ENCODE measurements at places on chromosomes 3 and 15.

- DNase-seq: no peak
These were observed 12.8 kb downstream of the CSNK1G1 start for GRCh38 chr15:64343222-64343621.

- DNase-seq: no peak
These were observed 44.3 kb downstream of the MYO5C start for GRCh38 chr15:52251144-52251860.

GRCh38 chr15:60626051-60626450, 147.1 kb upstream of the ICE2 start:
- no peak for DNase-seq

- no peak for DNase-seq
These were observed 225.1 kb downstream of the SNRPN start for GRCh38 chr15:25179673-25180511.

DNA sequence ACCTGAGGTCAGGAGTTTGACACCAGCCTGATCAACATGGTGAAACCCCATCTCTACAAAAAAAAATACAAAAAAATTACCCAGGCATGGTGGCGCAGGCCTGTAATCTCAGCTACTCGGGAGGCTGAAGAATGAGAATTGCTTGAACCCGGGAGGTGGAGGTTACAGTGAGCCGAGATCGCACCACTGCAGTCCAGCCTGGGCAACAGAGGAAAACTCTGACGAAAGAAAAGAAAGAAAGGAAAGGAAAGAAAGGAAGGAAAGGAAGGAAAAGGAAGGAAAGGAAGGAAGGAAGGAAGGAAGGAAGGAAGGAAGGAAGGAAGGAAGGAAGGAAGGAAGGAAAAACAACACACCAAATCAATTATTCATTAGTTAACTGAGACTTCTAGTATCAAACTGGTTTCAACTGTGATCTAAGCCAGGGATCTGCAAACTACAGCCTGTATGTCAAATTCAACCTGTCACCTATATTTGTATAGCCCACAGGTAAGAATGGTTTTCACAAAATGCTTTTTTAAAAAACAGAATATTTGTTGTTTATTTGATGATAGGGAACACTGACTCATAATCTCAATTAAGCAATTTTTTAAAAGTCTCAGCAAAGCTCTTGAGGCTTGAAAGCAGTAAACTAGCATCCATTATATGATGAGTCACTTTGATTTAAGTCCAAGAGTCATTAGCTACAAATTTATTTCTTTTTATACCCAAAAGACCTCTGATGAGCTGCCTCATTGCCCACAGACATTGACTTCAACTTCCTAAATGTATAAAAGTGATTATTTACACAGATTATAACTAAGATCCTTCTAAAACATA, 127.6 kb downstream of the TBL1XR1 start:
- DNase-seq: peak; percentile 5

- DNase-seq: no peak
These were observed 1.5 kb downstream of the CORO2B start for GRCh38 chr15:68580026-68580882.

- DNase-seq: no peak
These were observed 4.5 kb downstream of the INKA1 start for GRCh38 chr3:49807431-49808114.

GRCh38 chr3:10380906-10381305, 60.0 kb upstream of the SEC13 start:
- no peak for DNase-seq

DNA sequence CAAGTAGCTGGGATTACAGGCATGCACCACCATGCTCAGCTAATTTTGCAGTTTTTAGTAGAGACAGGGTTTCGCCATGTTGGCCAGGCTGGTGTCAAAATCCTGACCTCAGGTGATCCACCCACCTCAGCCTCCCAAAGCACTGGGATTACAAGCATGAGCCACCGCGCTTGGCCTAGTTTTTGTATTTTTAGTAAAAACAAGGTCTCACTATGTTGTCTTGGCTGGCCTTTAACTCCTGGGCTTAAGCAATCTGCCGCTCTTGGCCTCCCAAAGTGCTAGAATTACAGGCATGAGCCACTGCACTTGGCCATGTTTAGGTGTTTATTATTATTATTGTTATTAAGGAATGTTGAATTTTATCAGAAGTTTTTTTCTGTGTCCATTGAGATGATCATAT, 14.7 kb downstream of the IL16 start:
- DNase-seq: no peak

GRCh38 chr15:28915935-28916334, 30.2 kb downstream of the APBA2 start:
- DNase-seq: no peak

DNA sequence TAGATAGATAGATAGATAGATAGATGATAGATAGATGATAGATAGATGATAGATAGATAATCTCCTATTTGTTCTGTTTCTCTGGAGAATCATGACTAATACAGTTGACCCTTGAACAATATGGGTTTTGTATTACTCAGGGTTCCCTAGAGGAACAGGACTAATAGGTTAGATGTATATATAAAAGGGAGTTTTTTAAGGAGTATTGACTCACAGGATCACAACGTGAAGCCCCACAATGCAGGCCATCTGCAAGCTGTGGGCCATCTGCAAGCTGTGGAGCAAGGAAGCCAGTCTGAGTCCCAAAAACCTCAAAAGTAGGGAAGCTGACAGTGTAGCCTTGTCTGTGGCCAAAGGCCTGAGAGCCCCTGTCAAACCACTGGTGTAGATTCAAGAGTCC, 67.6 kb downstream of the PYDC2 start:
- DNase-seq: no peak

DNA sequence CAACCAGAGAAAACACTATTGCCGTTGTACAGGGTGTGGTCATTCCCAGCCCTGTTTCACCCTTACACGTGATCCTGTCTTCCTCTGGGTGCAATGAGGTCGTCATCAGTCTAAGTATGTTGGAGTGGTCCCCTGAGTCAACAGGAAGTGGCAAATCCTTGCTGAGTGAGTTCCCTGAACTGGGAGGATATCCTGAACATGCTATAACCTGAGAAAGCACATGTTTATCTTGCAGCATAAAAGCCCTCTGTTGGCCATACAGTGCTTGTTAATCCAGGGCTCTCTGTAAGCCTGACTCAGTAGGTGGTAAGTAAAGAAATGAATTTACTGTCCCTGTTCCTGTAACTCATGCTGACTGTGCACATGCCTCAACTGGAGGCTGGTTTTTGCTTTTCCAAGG, 477.8 kb upstream of the RGMA start:
- DNase-seq: no peak

DNA sequence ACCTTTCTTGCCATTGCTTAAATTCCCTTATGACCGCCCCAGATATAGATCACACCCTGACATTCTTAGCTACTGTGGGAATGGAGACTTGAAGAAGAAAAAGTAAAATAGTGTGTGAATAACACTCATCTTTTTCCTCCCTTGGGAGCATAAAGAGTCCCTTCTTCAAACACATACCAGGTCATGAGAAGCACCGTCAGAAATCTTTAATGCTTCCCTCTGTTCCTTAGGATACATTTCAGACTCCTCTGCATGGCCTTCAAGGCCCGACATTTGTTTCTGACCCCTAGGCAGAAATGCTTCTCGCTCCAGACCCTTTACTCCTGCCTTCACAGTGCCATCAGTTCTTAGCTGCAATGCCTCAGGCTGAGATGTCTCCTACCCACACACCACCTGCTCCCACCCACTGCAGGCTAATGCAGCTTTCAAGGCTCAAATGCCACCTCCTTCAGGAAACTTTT, 143.8 kb upstream of the IL12A start:
- no peak for DNase-seq

DNA sequence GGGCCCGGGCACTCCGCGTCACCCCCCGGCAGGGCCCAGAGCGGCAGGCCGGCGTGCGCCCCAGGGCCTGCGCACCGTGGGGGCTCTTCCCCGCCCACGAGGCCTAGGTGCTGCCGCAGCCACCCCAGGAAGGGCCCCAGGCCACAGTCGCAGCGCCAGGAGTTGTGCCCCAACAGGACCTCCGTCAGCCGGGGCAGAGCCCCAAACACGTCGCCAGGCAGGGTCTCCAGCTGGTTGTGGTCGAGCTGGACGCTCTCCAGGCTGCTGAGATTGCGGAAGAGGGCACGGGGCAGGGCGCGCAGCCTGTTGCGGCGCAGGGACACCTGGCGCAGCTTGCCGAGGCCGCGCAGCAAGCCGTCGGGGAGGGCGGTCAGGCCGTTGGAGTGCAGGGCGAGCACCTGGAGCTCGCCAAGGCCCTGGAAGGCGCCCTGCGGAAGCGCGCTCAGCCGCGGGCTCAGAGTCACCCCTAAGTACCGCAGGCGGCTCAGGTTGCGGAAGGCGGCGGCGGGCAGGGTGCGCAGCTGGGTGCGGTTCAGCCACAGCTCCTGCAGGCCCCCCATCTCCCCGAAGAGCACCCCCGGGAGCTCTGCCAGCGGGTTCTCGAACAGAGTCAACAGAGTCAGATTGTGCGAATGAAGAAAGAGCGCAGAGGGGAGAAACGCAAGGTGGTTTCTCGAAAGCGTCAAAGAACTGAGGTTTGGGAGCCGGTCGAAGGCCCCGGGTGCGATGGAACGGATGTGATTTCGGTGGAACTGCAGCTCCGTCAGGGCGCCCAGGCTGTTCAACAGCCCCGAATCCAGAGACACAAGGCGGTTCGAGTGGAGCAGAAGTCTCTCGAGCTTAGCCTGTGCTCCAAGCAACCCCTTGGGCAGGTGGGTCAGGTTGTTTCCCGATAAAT, 2.0 kb downstream of the GP5 start:
- DNase-seq: no peak

DNA sequence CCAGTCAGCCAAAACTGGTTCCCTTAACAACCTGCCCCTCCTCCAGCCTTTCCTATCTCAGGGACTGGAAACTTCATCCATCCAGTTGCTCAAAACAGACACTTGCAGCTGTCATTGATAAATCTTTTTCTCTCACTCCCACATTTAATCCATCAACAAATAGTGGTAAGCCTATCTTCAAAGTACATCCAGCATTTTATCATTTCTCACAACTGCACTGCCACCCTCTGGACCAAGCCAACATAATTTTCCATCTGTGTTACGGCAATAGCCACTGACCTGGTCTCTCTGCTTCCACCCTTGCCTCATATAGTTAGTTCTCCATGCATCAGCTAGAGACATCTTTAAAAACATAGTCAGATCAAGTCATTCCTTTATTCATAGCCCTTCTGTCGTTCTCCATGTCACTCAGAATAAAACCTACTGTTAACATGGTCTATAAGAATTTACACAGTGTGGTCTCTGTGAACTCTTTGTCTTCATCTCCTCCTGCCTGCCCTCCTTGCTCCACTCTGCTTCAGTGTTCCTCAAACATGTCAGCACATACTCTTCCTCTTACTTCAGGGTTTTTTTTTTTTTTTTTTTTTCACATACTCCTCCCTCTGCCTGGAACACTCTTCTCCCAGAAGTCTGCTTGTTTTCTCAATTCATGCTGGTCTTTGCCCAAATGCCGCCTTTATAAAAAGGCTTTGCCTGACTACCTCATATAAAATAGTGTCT, 102.5 kb upstream of the COL6A5 start:
- DNase-seq: no peak

DNA sequence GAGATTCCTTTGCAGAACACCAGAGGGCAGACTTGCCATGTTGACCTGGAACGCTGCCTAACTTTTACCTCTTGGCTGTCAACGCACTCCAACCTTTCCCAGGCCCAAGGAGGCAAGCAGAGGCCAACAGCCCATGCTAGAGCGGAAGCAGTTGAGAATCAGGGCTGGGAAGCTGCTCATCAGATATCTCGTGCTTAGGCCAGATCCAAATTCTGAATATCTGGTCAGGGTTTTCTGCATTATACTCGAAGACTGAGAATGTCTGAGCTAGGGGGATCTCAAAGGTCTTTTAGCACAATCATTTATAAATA, 2.5 kb downstream of the XIRP1 start:
- no peak for DNase-seq

GRCh38 chr15:50166216-50166615, 15.8 kb upstream of the SLC27A2 start:
- DNase-seq: peak; percentile 27

GRCh38 chr15:71753346-71753745, 57.0 kb upstream of the NR2E3 start:
- DNase-seq: no peak

DNA sequence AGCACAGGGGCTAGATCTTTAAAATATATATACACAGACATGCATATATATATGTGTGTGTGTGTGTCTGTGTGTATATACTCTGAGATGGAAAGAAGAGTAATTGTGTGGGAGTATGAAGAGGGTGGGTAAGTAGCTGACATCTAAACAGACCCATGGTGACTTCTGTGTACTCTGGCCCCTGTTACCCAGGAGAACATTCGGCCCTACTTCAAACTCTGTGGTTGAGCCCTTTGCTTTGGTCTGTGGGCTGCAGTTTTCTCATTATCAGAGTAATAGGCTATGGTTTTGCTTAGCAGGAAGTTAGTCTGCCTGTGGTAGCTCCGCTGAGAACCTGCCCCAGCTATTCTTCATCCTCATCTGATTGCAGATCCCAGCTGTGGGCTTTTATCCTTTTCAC, 141.4 kb downstream of the RBPMS2 start:
- no peak for DNase-seq

- peak; percentile 44 for DNase-seq
These were observed 251.5 kb downstream of the CLSTN2 start for GRCh38 chr3:140186421-140186920.

- peak; percentile 99 for DNase-seq
These were observed 202.1 kb downstream of the GREM1 start for GRCh38 chr15:32919749-32920414.

GRCh38 chr3:194139071-194139813, 3.3 kb downstream of the HES1 start:
- peak; percentile 84 for DNase-seq

Data from AG09319 (cell line).